ENCODE measurements at places on chromosomes 1 and 21.

- DNase-seq, result no peak
Measured at GRCh38 chr1:207152792-207153468, 48.9 kb downstream of the C4BPA start.

DNA sequence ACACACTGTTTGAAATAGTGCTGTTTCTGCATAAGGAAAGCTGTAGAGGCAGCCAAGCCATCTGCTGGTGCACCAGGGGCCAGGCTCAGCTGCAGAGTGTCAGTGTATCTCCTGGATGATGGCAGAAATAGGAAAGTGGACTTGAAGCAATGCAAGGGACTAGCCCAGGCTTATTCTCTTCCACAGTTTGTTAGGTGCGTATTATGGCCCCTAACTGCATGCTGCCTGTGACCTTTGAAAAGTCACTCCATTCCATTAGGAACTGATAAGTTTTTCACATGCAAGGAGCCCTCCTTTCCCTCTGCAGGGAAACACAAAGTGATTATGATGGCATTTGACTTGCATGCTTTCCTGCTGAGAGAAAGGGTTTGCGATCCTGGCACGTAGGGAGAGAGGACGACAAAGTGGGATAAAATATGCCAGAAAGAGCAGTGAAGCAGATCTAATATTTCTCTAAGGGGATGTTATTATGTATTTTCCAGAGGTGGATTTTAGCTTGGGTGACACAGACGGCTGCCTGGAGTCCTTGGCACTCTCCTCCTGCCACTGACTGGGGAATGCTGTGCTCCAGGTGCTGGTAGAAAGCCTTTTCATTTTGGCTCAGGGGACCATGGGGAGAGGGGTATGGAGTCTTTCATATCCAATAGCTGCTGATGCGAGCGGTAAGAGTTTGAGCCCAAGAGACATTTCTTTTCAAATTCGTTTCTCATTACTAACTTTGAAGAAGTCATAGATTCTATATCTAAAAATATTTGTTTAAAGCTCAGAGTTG, 402.1 kb upstream of the B3GALT2 start:
- no peak for DNase-seq

- no peak for DNase-seq
Measured at GRCh38 chr1:180505732-180506335, 3.5 kb upstream of the ACBD6 start.

GRCh38 chr1:174075245-174075692, 53.1 kb upstream of the RC3H1 start:
- DNase-seq, result no peak

DNA sequence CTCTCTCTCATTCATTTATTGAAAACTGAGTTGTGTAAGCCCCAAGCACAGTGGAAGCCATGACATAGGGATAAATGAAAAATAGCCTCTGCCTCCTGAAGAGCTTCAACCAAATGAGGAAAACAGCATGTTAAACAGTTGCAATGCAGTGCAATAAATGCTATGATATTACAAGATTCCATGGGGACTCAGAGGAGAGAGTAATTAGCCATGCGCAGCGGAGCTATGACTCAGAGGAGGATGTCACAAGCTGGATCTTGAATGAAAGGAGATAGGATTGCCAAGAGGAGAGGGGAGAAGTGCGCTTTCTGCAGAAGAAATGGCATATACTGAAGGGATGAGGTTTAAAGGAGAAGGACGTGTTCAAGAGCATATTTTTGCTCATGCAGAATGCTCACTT, 231.3 kb upstream of the PLXNA2 start:
- peak; percentile 63 for DNase-seq

- no peak for DNase-seq
Measured at GRCh38 chr1:206734499-206735142, 36.0 kb upstream of the IL19 start.

GRCh38 chr1:89383185-89383584, 19.3 kb downstream of the GBP6 start:
- DNase-seq, result no peak

GRCh38 chr1:91529856-91530255, 29.2 kb downstream of the CDC7 start:
- no peak for DNase-seq

DNA sequence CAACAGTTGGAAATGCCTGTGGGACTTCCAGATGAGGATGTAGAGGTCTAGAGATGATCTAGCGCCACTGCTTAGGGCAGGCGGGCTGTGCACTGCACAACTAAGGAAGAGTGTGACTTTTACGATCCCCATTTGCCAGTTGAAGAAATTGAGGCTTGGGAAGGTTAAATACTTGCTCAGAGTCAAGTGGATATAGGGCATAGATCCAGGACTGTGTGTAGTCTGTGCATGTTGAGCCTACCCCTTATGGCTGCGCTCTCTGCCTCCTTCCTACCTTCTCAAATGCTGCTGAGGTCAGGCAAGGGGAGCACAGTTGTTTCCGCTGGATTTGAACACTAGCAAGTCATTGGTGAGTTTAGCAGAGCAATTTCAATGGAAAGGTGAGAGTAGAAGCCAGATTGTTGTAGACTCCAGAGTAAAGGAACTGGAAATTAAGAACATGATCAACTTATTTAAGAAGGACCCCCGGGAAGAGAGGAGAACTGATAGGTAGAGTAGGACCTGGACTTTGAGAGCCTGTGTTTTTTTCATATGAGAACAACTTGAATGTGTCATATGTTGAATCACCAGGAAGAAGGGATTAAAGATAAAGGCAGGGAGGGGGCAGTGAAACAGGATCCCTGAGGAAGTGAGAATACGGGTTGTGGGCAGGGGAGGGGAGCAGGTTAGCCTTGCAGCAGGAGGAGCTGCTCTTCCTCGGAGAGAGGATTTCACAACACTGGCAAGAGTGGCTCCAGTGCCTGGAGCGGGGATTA, 2.7 kb downstream of the CAPN2 start:
- DNase-seq, result no peak

DNA sequence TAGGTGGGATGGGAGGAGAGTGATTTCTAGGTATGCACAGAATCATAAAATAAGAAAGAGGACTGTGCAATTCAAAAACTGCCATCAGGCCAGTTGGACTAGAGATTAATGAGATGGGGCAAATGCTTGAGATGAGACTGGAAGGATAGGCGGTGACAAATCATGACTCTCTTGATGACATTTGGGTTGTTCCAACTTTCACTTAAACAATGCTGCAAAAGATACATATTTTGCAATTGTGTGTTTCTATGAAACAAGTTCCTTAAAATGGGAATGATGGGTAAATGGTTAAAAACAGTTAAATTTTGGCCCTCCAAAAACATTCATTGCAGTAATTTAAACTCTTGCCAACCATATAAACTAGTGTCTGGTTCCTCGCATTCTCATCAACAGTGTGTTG, 55.2 kb downstream of the RNASEL start:
- no peak for DNase-seq

DNA sequence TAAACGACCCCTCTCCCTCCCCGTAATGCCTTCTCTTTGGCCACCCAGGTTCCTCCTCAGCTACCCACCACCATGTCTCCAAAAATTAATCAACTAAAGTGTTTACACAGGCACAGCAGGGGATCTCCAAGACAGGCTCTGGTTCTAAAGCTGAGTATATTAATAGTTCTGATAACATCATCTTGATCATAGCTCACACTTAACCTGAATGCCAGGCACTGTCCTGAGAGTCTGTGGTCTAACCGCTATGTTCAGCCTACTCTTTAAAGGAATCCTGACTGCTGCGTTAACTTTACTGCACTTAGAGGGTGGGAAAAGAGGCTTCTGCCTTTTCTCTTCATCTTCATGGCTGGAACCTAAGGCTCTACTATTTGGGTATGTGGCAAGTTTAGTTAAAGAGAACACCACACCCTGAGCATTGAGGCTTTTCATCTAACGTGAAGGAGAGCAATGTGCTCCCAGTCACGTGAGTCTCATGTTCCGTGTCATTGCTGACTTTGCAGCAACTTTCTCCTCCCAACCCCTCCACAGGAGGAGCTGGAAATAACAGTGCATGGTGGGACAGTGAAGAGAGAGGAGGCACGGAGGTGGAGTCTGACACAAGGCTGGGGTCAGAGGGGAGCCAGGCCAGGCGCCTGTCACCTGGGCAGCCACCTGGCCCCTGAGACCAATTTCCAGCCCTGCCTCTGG, 86.4 kb downstream of the FAM78B start:
- DNase-seq, result no peak

GRCh38 chr1:7781923-7782495, 2.1 kb upstream of the PER3 start:
- no peak for DNase-seq

- no peak for DNase-seq
Measured at GRCh38 chr1:206666031-206666561, 18.6 kb upstream of the MAPKAPK2 start.

GRCh38 chr1:18951818-18952391, 4.6 kb downstream of the IFFO2 start:
- no peak for DNase-seq

GRCh38 chr1:54324251-54325140, 81.7 kb downstream of the SSBP3 start:
- DNase-seq, result no peak

- DNase-seq, result no peak
Measured at GRCh38 chr1:200108659-200109058, 81.1 kb downstream of the NR5A2 start.

- no peak for DNase-seq
Measured at GRCh38 chr1:15965228-15965767, 10.6 kb downstream of the ZBTB17 start.

- no peak for DNase-seq
Measured at GRCh38 chr1:113392541-113393128, 2.3 kb downstream of the MAGI3 start.

- DNase-seq, result no peak
Measured at GRCh38 chr1:240499012-240499411, 112.9 kb downstream of the GREM2 start.

DNA sequence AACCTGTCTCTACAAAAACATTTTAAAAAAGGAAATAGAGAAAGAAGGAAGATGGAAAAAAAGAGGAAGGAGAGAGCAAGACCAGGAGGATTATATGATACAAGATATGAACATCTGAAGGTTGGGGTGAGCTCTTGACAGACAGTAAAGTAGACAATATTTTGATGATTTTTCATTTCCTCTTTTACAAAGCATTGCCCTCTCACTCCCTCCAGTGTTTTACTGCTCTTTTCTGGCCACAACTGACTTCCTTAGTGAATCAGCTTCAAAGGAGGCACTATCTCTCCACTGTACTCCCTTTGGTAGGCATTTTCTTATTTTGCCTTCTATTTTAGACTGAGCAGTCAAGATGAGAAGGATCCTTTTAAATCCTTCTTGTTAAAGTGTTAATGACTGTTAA, 296.7 kb downstream of the KCTD3 start:
- DNase-seq, result no peak

DNA sequence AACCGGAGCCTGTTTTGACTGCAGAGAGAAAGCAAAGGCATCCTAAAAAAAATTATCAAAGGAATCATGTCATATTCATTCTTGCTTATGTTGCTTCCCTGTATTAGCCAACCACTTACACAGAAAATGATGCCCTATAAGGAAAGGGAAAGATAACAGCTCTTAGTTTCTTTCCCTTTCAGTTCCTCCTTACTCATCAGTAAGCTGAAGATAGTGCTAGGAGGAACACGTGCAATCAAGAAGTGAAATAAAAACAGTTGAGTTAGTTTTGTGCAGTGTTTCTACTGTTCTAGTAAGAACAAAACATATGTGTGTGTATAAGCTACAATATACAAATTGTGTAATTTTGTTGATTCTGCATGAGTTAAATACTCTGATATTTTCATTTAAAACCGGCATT, 45.3 kb upstream of the MTF2 start:
- DNase-seq, result no peak

DNA sequence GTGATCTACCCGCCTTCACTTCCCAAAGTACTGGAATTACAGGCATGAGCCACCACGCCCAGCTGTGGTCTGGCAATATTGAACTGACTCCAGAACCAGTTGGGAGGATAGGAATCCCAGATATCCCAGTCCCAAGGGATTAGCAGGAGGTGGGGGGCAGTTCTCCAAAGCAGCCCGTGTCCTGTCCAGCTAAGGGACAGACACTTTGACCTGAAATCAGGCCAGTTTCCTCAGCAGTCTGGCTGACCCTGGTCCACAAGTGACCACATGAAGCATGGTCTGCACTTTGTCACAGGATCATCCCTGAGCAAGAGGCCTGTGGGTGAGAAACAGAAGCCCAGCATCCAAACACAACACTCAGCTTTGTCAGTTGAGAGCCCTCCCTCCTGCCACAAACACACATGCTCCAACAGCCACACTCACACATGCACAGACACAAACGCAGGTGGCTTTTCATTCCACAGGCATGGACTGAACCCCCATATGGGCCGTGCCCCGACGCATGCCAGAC, 2.7 kb upstream of the FDPS start:
- DNase-seq, result no peak

DNA sequence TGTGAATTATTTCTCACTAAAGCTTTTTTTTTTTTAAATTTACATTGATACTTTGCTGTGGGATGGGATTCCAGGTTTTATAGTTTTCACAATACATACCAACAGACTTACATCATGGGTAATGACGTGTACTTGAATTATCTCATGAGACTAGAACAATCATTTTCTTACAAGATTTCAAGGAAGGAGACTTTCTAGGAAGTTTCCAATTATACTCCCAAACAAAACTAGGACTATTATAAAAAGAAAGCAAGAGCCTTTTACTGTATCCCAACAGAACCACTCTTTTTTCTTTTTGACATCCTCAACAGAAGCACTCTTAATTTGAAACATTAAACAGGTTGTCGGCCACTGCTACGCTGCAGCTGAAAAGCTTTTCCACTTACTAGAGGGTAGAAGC, 48.7 kb downstream of the TESK2 start:
- no peak for DNase-seq

- DNase-seq, result no peak
Measured at GRCh38 chr1:17582124-17582774, 42.8 kb downstream of the ARHGEF10L start.

DNA sequence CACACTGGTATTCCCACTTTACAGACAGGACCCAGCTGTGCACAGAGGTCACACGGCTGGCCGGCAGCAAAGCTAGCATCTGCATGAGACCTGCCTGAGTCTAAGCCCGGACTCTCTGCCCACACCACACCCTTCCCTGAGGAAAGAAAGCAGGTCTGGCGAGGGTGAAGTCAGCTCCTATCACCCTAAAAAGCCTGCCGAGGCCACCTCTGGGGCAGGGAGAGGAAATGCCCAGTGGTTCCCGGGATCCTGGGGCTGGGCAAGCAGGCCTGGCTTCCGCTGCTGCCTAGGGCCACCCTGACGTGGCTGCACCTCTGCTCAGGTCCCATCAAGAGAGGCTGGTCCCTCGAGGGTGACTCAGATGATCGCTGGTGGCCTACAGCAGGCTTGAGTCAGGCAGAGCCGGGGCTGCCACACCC, 42.2 kb downstream of the RAP1GAP start:
- DNase-seq, result no peak

GRCh38 chr1:85936470-85936869, 220.1 kb downstream of the COL24A1 start:
- DNase-seq, result no peak

- no peak for DNase-seq
Measured at GRCh38 chr1:15153842-15154479, 414 bp downstream of the TMEM51 start.

All from epithelial cell of proximal tubule (primary cell).